Natural killer cell treated with Interleukin-12 subunit alpha and Interleukin-12 subunit beta and Interleukin-15 and Interleukin-18, amount 100 ng/mL, for 72 hours (primary cell): ENCODE measurements at places on chromosomes 13 and 19. TPM values are rescaled to one million over a fixed set of nuclear protein-coding genes. Genes with fewer than 3 reads are reported as not detected.

DNA sequence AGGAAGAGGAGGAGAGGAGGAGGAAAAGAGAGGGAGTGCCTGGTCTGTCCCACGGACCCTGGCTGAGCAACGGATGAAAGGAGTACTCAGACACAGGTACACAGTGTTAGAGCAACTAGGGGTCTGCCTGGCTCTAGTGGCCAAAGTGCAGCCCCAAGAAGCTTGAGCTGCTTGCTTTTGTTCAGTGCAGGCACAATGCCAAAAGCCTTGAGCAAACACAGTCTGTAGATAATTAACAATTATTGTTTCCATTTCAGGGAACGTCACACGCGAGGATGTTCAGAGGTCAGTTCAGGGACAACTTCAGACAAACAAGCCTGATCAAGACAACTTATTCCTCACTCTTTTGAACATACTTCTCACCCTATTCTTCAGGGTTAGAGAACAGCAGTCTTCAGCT lies 32.2 kb upstream of the ZNF726 start:
- peaks cover 19% of the 10 kb centered on the region for H3K36me3 ChIP-seq
- DNase-seq = no peak
- H3K27ac ChIP-seq = no peak overlapping the region
- no peaks in the 10 kb centered on the region for H3K4me1 ChIP-seq
- no peak overlapping the region for H3K4me3 ChIP-seq
- H3K27me3 ChIP-seq = peaks cover 3% of the 10 kb centered on the region

DNA sequence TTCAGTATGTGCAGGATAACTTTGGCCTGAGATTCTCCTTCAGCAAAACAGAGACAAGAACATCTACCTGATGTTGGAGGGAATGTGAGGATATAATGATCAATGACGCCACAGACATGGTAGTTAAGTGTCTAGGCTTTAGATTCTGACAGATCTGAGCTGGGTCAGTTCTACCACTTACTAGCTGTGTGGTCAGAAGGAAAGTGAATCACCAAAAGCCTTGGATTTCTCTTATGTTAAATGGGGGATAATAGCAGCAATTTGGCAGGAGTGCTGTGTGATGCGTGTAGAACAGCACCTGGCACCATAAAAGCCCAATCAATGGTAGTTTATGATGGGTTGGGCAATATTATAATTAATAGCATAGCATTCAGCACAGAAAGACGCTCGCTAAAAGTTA lies 41.7 kb downstream of the RXFP2 start:
- H3K36me3 ChIP-seq = no peaks in the 10 kb centered on the region
- peaks cover 21% of the 10 kb centered on the region for H3K27me3 ChIP-seq
- H3K27ac ChIP-seq = no peak overlapping the region
- H3K4me3 ChIP-seq = no peak overlapping the region

- H3K4me3 ChIP-seq = no peak overlapping the region
- H3K36me3 ChIP-seq = peaks cover 10% of the 10 kb centered on the region
- peaks cover 8% of the 10 kb centered on the region for H3K27me3 ChIP-seq
- no peak for DNase-seq
- peaks cover 6% of the 10 kb centered on the region for H3K4me1 ChIP-seq
Measured at GRCh38 chr19:2315818-2316353, 7.9 kb upstream of the LINGO3 start.

GRCh38 chr13:95354680-95355487 lies 53.6 kb upstream of the ABCC4 start:
- H3K4me1 ChIP-seq = no peaks in the 10 kb centered on the region
- no peak for DNase-seq
- no peaks in the 10 kb centered on the region for H3K36me3 ChIP-seq
- H3K27me3 ChIP-seq = no peaks in the 10 kb centered on the region
- H3K27ac ChIP-seq = no peak overlapping the region

NCLN gene
- 84.4 TPM for total RNA-seq
